Prostate gland (tissue), 2 donors: ENCODE measurements at places on chromosomes 7 and 10. TPM values are rescaled to one million over a fixed set of nuclear protein-coding genes. Genes with fewer than 3 reads are reported as not detected.

DNA sequence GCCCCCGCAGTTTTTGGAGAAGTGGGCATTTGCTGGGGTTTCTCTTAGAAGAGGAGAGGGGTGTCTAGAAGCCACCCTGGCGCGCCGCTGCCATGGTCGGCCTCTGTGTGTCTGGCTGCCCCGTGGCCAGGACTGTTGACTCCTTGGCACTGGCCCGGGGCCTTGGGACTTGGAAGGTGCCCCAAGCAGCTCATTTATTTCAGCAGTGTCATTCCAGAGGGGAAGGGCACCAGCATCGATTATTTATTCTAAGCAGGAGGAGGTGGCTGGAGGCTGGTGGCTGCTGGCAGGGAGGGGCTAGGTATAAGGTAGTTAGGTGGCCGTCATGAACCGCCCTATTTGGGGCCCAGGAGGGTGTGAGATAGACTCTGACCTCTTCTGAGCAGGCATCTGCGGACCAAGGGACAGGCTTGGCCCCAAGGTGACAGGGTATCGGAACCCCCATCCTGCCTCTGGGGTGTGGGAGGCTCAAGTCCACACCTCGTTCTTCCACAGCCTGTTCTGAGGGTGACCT, 1.6 kb downstream of the GTF2IRD1 start:
- H3K36me3 ChIP-seq, result no peaks in the 10 kb centered on the region
- no peaks in the 10 kb centered on the region for H3K4me1 ChIP-seq
- H3K4me3 ChIP-seq, result peak overlapping the region; percentile 85

- no peaks in the 10 kb centered on the region for H3K27me3 ChIP-seq
- no peaks in the 10 kb centered on the region for H3K36me3 ChIP-seq
- no peak for DNase-seq
These were observed 106.7 kb downstream of the CUX1 start for GRCh38 chr7:101924171-101924570.

The HTR5A gene
- total RNA-seq, result not detected

The AGR3 gene
- total RNA-seq, result 6.7 TPM

The AMZ1 gene
- not detected for total RNA-seq

- H3K27me3 ChIP-seq, result no peaks in the 10 kb centered on the region
- no peak overlapping the region for H3K4me3 ChIP-seq
- H3K27ac ChIP-seq, result no peak overlapping the region
- H3K4me1 ChIP-seq, result no peaks in the 10 kb centered on the region
- H3K36me3 ChIP-seq, result no peaks in the 10 kb centered on the region
These were observed 247.6 kb upstream of the HGF start for GRCh38 chr7:82017334-82017943.

GRCh38 chr7:140358412-140359051, 39.8 kb downstream of the SLC37A3 start:
- H3K4me1 ChIP-seq, result no peaks in the 10 kb centered on the region
- H3K27me3 ChIP-seq, result no peaks in the 10 kb centered on the region
- H3K36me3 ChIP-seq, result no peaks in the 10 kb centered on the region
- H3K27ac ChIP-seq, result no peak overlapping the region

The VIPR2 gene
- 1.0 TPM for total RNA-seq

- H3K27me3 ChIP-seq, result no peaks in the 10 kb centered on the region
- no peak overlapping the region for H3K4me3 ChIP-seq
- H3K4me1 ChIP-seq, result peaks cover 7% of the 10 kb centered on the region
- DNase-seq, result peak; percentile 39
- H3K36me3 ChIP-seq, result no peaks in the 10 kb centered on the region
These were observed 173.6 kb downstream of the ARHGAP12 start for GRCh38 chr10:31754803-31755624.

- H3K27ac ChIP-seq, result no peak overlapping the region
- no peaks in the 10 kb centered on the region for H3K4me1 ChIP-seq
- H3K27me3 ChIP-seq, result no peaks in the 10 kb centered on the region
- DNase-seq, result no peak
- no peaks in the 10 kb centered on the region for H3K36me3 ChIP-seq
- no peak overlapping the region for H3K4me3 ChIP-seq
These were observed 20.4 kb downstream of the TEX36 start for GRCh38 chr10:125662584-125662983.

The SEPTIN7 gene
- 135 TPM for total RNA-seq

DNA sequence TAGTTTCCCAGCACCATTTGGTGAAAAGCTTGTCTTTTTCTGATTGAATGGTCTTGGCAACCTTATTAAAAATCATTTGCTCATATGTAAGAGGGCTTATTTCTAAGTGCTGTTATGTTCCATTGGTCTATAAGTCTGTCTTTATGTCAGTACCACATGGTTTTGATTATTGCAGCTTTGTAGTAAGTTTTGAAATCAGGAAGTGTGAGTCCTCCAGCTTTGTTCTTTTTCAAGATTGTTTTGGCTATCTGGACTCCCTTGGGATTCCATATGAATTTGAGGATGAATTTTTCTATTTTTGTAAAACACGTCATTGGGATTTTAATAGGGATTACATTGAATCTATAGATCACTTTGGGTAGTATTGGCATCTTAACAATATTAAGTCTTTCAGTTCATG, 5.4 kb downstream of the KIF11 start:
- H3K27ac ChIP-seq, result no peak overlapping the region
- H3K4me1 ChIP-seq, result peaks cover 6% of the 10 kb centered on the region
- no peak for DNase-seq
- no peaks in the 10 kb centered on the region for H3K27me3 ChIP-seq
- H3K36me3 ChIP-seq, result no peaks in the 10 kb centered on the region
- no peak overlapping the region for H3K4me3 ChIP-seq

The ELFN1 gene
- 3.0 TPM for total RNA-seq

DNA sequence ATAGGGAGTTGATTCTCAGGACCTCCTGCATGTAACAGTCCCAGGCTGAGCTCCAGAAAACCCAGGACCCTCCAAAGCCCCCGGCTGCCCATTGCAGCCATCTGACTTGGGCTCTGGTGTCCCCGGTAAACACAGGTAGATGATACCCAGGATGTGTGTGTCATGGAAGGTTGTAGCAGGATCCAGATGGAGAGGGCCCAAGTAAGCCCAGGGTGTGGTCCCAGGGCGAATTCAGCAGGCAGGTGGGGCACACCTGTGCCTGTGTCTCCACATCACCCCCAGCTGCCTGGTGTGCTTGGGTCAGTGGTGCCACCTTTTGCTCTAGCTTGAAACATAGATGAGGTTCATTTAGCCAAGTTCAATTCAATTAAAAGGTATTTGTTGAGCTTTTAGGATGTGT, 524.1 kb downstream of the GLRX3 start:
- H3K36me3 ChIP-seq, result no peaks in the 10 kb centered on the region
- H3K4me1 ChIP-seq, result no peaks in the 10 kb centered on the region
- no peak overlapping the region for H3K27ac ChIP-seq
- DNase-seq, result no peak
- H3K27me3 ChIP-seq, result no peaks in the 10 kb centered on the region

DNA sequence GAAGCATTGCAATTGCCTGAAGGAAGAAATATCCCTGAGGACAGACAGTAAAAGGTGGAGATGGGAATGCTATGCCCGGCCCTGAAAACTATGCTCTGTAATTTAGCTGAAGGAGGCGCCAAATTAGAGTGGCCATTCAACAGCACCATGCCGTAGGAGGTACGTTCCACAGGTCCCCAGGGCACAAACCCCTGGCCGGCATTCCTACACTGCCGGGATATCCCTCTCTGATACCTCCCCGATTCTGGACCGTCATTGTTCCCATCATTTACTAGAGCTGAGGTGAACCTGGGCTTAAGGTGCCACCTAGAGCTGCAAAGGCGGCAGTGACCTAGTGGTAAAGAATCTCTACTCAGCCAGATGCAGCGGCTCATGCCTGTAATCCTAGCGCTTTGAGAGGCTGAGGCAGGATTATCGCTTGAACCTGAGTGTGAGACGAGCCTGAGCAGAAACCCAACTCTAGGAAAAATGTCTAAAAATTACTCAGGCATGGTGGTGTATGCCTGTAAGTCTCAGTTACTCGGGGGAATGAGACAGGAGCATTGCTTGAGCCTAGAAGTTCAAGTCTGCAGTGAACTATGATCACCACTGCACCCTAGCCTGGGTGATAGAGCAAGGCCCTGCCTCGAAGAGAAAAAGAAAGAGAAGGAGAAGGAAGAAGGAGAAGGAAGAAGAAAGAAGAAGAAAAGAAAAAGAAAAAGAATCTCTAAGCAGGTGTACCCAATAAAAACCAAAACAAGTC, 53.0 kb upstream of the TNKS2 start:
- no peak overlapping the region for H3K4me3 ChIP-seq
- no peaks in the 10 kb centered on the region for H3K36me3 ChIP-seq
- DNase-seq, result no peak
- no peak overlapping the region for H3K27ac ChIP-seq

- no peak for DNase-seq
- no peaks in the 10 kb centered on the region for H3K27me3 ChIP-seq
- H3K4me1 ChIP-seq, result no peaks in the 10 kb centered on the region
- H3K27ac ChIP-seq, result no peak overlapping the region
These were observed 22.7 kb downstream of the LUC7L2 start for GRCh38 chr7:139382439-139382838.

- H3K27me3 ChIP-seq, result no peaks in the 10 kb centered on the region
- no peaks in the 10 kb centered on the region for H3K36me3 ChIP-seq
- H3K4me1 ChIP-seq, result peaks cover 21% of the 10 kb centered on the region
- no peak for DNase-seq
- H3K27ac ChIP-seq, result peak overlapping the region; percentile 71
These were observed 181.4 kb downstream of the ARID5B start for GRCh38 chr10:62082729-62083411.

- H3K36me3 ChIP-seq, result no peaks in the 10 kb centered on the region
- no peaks in the 10 kb centered on the region for H3K27me3 ChIP-seq
- H3K4me1 ChIP-seq, result no peaks in the 10 kb centered on the region
- DNase-seq, result no peak
These were observed 3.1 kb downstream of the SLK start for GRCh38 chr10:103969857-103970627.

DNA sequence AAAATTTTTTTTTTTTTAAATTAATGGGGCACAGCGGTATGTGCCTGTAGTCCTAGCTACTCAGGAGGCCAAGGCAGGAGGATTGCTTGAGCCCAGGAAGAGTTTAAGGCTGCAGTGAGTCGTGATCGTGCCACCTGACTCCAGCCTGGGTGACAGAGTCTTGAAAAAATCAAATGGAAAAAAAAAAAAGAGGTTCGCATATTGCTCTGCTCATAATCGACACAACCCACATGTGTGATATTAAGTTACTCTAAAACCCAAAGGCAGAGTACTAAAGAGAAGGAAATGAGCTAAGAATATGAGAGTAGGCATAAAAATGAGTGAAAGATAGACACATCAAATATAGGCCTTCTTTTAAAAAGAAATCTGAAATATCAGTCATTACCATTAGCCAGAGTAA, 66.3 kb downstream of the IGF2BP3 start:
- no peak for DNase-seq
- H3K36me3 ChIP-seq, result no peaks in the 10 kb centered on the region
- no peak overlapping the region for H3K27ac ChIP-seq
- H3K4me1 ChIP-seq, result no peaks in the 10 kb centered on the region
- H3K4me3 ChIP-seq, result no peak overlapping the region

DNA sequence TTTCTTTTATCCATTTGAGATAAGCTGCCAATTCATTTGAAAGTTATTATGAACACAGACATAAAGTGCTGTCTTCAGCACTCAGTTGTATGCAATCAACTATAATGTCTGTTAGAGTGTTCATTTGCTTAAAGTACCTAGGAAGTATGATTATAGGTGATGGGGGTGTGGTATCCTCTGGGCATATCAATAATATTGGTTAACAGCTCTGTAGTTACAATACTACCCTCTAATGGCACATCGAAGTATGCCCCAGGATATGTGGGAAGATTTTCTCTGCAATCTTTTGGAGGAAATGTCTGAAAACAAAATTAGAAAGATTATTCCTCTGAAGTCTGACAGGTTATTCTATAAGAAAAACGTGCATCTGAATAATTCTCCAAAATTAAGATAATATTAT, 429.7 kb downstream of the ARL4A start:
- no peak overlapping the region for H3K4me3 ChIP-seq
- H3K27ac ChIP-seq, result no peak overlapping the region
- no peaks in the 10 kb centered on the region for H3K36me3 ChIP-seq
- no peaks in the 10 kb centered on the region for H3K27me3 ChIP-seq

DNA sequence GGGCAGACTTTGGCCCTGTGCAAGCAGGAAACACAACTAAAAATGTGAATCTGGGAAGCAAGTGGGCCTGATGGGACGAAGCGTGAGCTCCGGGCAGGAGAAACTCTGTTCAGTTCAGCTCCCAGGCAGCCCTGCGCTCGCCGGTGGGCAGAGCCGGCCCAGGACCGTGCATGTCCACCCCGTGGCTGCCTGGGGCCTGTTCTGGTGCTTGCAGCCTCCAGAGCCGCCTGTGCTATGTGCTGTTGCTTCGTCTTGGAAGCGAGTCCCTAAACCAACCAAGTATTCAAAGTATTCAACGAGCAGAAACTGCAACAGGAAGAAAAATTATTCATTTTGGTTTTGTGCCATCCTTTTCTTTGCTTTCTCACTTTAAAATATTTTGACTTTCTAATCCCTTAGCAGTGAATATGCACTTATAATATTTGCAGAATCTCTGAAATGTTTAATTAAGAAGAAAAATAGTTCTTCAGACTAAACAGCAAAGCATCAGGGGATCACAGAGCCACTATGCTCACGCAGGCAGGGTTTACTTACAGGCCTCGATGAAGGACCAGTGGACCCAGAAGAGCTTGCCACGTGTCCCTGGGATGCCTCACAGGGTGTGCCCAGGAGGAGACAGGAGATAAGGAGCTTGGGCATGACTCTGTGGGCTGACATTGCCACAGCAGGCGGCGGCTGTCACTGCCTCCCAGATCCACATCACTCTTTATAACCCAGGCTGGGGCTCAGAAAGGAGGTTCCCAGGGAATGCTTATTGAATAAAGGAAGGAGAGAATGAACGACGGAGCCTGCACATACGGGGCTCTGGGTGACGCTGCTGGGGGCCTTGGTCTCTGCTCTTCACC, 45.6 kb downstream of the VIPR2 start:
- no peak overlapping the region for H3K4me3 ChIP-seq
- no peak overlapping the region for H3K27ac ChIP-seq
- no peak for DNase-seq
- H3K36me3 ChIP-seq, result no peaks in the 10 kb centered on the region

The CPA2 gene
- total RNA-seq, result not detected

- H3K36me3 ChIP-seq, result no peaks in the 10 kb centered on the region
- H3K27me3 ChIP-seq, result no peaks in the 10 kb centered on the region
- no peaks in the 10 kb centered on the region for H3K4me1 ChIP-seq
- H3K4me3 ChIP-seq, result no peak overlapping the region
These were observed 44.0 kb upstream of the CAV2 start for GRCh38 chr7:116455499-116455898.

GRCh38 chr10:44860811-44861736, 50.1 kb upstream of the TMEM72 start:
- H3K4me1 ChIP-seq, result no peaks in the 10 kb centered on the region
- H3K36me3 ChIP-seq, result no peaks in the 10 kb centered on the region
- H3K4me3 ChIP-seq, result no peak overlapping the region
- no peak for DNase-seq
- no peaks in the 10 kb centered on the region for H3K27me3 ChIP-seq

DNA sequence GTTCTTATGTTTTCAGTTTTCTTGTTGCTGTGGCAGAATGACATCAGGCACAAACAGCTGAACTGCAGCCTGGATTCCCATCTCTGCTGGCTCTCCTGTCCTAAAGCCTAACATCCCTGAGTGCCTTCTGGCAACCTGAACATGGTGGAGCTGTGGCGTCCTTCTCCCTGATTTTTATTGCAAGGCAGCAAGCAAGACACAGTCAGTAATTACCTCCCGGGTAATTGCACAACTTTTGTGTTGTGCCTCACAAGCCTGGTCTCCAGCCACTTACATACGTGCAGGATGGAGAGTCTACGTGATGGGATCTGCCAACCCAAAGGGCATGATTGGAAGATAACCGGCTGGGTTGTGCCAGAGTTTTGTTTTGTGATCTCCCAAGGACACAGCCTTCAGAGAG, 116.1 kb upstream of the PARD3 start:
- no peak overlapping the region for H3K27ac ChIP-seq
- no peak overlapping the region for H3K4me3 ChIP-seq
- no peaks in the 10 kb centered on the region for H3K4me1 ChIP-seq
- DNase-seq, result no peak
- no peaks in the 10 kb centered on the region for H3K36me3 ChIP-seq
